ENCODE measurements at places on chromosomes 3 and 15.
A peak's percentile ranks its signal among the peaks of the same experiment; 100 is the strongest.

DNA sequence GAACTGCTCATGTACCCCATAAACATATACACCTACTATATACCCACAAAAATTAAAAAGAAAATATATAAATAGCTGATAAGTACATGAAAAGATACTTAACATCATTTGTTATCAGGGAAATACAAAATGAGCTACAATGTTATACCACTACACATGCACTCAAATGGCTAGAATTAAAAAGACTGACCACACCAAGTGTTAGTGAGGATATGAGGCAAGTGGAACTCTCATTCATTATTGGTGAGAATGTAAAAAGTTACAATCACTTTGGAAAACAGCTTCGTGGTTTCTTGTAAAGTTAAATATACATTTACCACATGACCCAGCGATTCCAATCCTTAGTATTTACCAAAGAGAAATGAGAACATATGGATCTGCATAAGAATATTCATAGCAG, 26.5 kb downstream of the EOMES start:
- DNase-seq, result no peak

DNA sequence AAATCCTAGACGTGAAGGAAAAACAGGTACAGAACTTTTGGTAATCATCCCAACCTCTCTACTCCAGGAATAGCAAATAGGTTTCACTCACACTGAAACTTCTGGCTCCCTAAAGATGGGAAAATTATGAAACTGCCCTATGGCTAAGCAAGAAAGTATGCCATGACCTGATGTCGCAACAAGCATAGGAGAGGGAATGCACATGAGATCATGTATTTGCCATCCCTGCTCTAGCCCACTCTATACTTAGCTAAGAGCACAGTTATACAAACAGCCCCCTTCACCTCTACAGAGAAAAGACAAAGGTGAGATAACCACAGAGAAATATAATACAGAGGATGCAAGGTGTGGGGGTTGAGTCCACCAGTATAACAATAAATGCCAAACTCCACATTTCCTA, 102.7 kb downstream of the TBC1D5 start:
- DNase-seq, result no peak

DNA sequence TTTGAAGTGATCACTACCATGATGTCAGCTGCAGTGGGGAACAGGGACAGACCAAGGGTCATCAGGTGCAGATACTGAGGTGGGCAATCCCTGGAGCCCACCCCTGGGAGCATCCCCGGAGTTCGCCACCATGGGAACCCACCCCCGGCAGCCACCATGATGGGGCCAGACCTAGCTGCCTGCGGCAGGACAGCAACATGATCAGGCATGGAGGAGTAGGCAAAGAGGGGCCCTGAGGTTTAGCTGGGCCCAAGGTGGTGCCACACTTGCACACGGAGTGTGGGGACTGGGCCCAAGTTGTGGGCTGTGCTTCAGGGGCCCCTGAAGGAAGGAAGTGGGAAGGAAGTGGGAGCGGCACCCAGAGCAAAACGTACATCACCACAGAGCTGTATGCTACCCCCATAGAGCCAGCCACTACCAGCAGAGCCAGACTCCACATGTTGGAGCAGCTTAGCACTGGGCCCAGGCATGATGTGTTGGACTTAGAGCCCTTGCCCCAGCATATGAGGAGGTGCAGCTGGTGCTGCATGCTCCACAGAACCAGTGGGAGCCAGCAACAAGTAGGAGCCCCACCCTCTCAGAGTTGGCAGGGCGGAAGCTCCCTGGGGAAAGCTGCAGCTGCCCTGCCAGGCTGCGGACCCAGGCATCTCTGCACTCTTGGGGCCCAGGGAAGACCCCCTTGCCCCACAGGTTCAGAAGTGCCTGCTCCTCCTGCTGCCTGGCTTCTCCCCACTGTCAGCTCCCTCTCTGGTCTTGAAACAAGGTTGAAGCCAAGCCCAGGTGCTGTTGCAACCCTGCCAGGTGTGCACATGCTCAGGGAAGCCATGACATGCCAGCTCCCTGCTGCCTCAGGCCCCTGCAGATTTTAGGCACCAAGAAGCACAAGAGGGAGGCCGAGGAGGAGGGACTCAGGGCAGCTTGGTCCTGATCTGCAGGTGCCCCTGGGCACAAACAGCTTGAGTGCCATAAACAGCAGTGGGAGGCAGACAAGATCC, 515.3 kb downstream of the ZBBX start:
- no peak for DNase-seq

DNA sequence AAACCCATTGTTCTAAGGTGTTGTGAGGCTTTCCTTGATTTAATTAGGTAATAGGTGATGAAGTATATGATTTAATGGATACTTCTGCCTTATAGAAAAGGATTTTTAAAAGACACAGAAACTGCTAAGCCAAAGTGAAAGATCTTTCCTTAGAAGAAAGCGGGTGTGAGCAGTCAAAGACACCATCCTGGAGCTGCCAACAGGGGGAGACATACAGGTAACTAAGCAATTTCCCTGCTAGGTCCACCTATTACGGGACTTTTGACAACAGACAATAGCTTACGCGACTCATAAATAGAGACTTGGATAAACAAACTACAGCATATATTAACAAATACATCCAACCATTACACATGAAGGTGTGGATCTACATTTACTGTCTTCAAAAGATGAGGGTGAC, 669.5 kb downstream of the SQOR start:
- peak; percentile 41 for DNase-seq

GRCh38 chr3:194231929-194232832, 96.2 kb downstream of the HES1 start:
- DNase-seq, result no peak

DNA sequence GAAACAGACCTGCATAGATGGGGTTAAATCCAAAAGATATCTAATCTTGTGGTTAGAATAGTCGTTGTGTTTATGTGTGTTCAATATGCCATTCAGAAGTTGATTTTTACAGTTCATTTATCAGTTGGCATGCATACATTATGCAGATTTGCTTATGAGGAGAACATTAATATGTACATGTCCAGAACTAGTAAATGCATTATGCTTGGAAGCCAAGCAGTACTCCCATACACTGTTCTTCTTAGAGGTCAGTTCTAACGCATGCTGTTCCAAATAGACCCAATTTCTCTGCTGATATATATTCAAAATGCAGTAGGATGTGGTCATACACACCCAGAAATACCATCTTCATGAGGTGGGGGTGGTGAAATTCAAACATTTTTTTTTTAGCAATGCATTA, 956 bp downstream of the FGF12 start:
- no peak for DNase-seq

GRCh38 chr15:92683511-92683834, 27.9 kb upstream of the FAM174B start:
- DNase-seq, result peak; percentile 69

DNA sequence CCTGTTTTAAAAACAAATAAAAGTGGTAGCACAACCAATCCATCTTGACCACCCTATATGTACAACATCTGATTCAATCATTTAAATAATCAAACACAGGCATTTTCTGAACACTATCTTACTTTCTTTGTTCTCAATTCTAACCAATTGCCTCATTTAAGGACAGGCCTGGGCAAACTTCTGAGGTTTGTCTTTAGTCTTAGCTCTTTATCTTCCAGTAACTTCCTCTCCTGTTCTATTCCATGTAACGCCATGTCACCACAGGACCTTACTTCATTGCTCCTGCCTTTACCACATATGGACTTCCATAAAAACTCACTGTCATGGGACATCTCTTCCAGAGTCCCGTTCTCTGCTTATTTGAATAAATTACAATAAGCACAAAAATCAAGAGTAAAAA, 14.9 kb downstream of the HDGFL3 start:
- peak; percentile 11 for DNase-seq

GRCh38 chr3:188720215-188720614, 451.6 kb upstream of the TPRG1 start:
- no peak for DNase-seq

DNA sequence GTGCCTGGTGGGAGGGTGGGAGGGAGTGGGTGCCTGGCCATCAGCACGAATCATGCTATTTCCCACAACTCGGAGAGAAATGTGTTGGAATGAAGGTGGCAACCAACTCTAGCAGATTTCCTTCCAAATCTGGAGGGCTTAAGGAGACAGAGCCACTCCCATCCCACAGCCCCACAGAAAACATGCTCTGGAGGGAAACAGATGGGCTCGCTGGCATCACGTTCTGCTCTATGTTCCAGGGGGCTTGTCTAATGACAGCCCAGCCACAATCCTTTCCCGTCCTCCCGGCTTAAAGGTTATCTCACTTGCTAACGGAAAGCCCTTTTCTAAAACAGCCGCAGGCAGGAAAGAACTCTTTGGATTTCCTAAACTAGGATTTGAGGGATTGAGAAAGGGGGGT, 65.3 kb downstream of the ADAMTS17 start:
- DNase-seq, result no peak

GRCh38 chr3:123089611-123090331, 22.9 kb downstream of the PDIA5 start:
- DNase-seq, result no peak
